ENCODE measurements at places on chromosomes 2 and 18. TPM values are rescaled to one million over a fixed set of nuclear protein-coding genes. Genes with fewer than 3 reads are reported as not detected.

The FKBP7 gene
- 29.4 TPM for total RNA-seq

The GTF2A1L gene
- 0.69 TPM for total RNA-seq

The POTEF gene
- total RNA-seq: not detected

The COL4A4 gene
- total RNA-seq: 0.43 TPM

The ARL5A gene
- total RNA-seq: 30.2 TPM

The NOSTRIN gene
- total RNA-seq: 0.44 TPM

The APCDD1 gene
- 5.5 TPM for total RNA-seq

DNA sequence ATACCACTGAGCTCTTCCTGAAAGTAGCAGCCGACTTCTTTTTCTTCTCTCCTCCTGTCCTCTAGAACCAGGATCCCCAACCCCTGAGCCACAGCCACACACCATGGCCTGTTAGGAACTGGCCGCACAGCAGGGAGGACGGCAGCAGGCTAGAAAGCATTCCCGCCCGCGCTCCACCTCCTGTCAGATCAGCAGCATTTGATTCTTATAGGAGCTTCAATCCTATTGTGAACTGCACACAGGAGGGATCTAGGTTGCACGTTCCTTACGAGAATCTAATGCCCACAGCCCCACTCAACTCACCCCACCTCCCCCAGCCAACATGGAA, 179.1 kb upstream of the SH3BP4 start:
- ATAC-seq: no peak

DNA sequence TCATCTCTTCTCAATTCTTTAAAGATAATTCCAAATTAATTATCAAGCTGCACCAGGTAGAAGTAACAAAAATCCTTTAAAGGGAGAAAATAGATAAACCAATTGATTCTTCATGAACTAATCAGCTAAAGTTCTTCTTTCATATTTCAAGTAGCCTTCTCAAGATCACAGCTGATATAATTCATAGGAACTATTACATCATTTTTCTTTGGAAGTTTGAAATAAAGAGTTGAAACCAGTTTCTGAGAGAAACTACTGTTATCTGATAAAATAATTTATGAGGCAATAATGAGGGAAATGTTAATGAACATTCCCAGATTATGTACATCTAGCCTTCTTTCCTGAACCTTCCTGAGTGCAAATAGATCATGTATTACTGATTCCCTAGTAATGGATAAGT, 484.9 kb downstream of the METTL4 start:
- no peak for ATAC-seq

GRCh38 chr2:215895330-215895729, 118.0 kb downstream of the MREG start:
- no peak for ATAC-seq

DNA sequence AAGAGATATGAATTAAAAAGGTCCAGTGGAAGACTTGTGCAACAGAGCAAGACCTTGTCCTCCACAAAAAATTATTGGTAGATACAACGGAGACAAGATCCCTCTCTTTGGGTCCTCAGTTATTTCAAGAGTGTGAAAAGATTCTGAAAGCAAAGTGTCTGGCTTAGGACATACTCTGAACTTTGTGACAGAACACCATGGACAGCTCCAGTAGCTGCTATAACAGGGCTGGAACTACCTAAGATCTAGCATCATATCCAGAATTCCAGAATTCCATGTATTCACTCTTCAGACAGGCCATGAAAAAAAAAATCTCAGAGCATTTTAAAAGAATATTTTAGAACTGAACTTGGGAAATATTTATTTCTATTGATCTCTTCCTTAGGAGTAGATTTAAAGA, 74.8 kb upstream of the ZBTB14 start:
- ATAC-seq: no peak

- peak; percentile 30 for ATAC-seq
These were observed 231.4 kb downstream of the HAUS1 start for GRCh38 chr18:46335534-46336101.

- no peak for ATAC-seq
These were observed 119.0 kb upstream of the CYRIA start for GRCh38 chr2:16784652-16785051.

GRCh38 chr18:457140-457519, 43.4 kb downstream of the COLEC12 start:
- ATAC-seq: peak; percentile 89

DNA sequence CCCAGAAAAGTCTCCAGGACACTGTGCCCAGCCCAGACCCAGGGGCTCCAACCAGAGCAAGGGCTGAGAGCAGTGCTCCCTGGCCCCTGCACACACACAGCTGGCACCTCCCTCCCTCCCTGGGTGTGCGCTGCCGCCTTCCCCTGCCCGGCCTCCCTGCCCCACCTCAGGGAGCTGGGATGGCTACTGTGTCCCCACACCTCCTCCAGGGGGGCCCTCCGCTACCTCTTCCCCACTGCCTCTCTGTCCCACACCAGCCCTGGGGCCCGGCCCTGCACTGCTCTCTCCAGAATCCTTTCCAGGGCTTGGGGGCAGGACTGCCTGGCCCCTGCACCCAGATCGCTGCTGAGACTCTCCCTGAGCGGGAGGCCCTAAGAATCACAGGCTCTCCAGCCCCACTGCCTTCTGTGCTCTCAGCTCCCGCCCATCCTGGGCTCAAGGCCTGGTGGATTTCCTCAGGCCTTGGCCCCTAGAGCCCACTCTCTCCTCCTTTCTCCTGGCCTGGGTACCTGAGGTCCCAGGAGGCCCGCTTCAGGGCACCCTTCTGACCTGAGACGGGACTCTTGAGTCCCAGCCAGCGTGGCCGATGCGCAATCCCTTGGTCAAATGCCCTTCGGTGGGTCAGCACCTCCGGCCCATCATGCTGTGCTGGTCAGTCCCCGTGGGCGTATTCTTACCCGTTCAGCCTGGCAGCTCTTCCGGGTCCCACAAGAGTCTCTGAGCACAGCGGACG, 276.8 kb upstream of the HDAC4 start:
- ATAC-seq: no peak

- ATAC-seq: no peak
These were observed 166.0 kb downstream of the EHBP1 start for GRCh38 chr2:62871506-62871905.

DNA sequence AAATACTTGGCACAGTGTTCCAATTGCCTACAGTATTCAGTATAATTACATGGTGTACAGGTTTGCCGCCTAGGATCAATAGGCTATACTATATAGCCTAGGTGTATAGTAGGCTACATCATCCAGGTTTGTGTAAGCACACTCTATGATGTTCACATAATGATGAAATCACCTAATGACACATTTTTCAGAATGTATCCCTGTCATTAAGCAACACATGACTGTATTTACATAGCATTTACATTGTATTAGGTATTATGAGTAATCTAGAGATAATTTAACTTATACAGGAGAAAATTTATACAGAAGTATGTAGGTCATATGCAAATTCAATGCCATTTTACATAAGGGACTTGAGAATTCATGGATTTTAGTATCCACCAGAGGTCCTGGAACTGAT, 35.4 kb downstream of the SCN7A start:
- ATAC-seq: peak; percentile 20

GRCh38 chr18:37778417-37779165, 213.0 kb upstream of the CELF4 start:
- peak; percentile 80 for ATAC-seq

DNA sequence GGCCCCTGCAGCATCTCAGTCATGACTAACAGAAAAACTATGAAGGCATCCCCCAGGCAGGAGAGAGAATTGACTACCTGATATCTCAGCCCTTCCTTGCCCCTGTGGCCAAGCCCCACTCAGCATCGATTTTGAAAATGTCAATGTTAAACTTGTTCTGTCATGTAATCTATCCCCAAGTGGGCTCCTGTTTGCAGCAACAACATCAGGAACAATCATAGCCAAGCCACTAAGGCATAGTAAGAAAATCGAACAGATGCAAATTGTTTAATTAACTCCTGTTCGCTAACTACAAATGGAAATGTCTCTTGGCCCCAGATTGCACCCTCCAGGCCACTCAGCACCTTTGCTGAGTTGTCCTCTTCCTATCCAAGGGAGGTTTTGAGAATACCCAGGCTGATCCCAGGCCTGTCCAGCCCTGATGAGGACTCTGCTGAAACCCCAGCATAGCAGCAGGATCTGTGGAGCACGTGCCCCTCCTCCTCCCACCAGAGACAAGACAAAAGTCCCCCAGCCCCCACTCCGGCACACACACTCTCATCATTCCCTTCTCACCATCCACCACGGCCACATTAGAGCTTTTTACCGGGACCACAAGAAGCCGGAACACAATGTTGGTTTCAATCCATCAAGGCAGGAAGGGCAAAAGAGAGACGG, 150.1 kb downstream of the TNS1 start:
- no peak for ATAC-seq

DNA sequence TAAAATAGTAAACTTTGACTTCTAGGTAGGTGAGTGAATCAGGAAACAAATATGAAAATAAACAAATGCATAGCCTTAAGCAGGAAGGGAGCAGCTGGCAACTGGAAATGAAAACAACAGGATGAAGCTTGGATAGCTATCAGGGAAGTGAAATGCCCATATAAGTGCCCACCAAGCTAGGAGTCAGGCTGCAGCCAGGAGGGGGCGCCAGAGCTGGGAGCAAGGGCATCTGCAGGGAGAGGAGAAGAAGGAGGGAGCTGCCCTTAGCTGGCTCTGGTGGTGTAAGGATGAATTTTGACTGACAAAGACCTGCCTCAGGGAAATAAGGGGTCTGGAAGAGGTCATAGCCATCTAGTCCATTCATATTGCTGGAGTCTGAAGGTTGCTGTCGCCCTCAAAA, 298.3 kb downstream of the TDRD15 start:
- no peak for ATAC-seq

GRCh38 chr2:145961846-145962245, 1441.9 kb upstream of the ZEB2 start:
- no peak for ATAC-seq

DNA sequence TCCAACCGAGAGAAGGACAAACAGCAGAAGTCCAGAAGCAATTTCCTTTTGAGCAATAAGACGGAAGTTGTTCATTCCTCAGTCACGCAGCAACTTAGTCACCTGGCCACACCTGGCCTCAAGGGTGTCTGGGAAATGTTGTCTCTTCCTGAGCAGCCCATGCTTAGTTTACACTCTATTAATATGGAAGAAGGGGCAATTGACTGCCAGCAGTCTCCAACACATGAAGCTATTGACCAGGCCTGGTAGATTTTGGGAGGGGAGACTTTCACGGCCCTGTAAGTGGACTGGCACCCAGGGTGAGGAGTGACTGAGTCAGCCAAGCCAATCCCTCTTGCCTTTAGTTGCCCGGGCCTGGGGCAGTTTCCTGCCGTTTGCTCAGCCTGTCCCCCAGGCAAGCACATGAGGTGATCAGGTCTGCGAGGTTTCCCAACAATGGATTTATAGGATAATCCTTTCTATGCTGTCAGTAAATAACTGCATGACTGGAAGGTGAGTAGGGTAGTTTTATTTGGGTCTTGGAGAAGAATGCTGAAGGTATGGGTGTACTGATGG, 43.8 kb upstream of the PPP4R1 start:
- no peak for ATAC-seq

DNA sequence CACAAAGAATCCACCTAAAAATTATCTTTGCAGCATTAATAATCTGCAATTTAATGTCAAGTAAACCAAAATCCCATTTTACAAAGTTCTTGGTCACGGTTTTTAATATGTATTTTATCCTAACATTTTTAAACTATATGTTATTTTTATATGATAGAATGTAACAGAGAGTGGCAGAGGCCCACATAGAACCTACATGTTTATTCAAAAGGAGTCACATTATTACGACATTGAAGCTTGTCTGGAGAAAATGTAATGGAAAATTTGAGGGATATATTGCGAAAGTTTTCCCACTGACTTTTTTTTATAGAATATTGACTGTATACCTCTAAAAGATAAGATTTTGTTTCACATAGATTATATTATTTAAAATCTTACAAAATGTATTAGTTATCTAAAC, 89.7 kb upstream of the COL3A1 start:
- no peak for ATAC-seq

GRCh38 chr2:1899396-1899730, 155.0 kb upstream of the PXDN start:
- ATAC-seq: no peak

DNA sequence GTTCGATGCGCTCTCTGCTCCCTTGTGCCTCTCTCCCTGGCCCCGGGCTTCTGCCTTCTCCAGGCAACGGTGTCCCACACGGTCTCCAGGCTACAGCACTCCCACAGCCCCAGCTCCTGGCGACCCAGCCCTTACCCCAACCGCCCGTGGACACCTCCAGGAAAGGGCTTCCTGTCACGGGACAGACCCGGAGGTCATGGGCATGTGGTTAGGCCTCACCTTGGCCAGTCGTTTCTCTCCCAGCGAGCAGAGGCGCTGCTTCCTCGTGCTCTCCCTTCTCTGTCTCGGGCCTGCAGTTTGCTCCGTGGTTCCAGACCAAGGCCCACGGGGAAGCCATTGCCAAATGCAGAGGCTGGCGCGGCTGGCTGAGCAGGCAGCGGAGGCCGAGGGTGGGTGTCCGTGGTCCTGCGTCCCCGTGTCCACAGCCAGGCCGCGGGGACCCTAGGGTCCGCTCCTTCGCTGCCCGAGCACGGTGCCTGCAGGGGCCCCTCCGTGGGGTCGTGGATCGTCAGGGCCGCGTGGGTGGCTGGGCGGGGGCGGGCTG, 61.0 kb upstream of the IL1RL1 start:
- ATAC-seq: no peak

- no peak for ATAC-seq
These were observed 146.3 kb upstream of the SKOR2 start for GRCh38 chr18:47397671-47398319.

DNA sequence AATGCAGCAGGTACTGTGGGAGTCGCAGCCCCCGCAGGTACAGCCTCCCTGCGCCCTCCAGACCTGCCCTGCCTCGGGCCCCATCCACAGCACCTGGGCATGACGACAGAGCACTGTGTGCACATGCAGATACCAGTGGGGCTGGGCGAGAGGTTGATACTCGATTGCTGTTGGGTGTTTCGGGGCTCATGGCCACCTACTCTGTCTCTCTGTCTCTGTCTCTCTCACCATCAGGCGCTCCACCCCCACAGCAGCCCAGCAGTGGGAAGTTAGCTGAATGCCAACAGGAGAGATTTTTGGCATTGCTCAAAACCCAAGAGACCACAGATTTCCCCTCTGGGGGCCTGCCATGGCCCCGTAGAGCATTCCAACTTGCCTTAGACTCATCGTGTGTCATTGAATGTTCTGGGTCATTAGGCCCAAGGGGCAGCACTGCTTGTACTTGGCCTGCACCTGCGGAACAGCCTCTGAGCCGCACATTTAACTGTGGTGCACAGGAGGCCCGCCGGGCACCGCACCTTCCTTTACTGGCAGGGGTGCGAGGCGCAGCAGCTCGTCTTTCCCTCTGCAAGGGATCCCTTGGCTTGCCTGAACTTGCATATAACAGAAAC, 18.8 kb downstream of the KCNIP3 start:
- ATAC-seq: no peak

DNA sequence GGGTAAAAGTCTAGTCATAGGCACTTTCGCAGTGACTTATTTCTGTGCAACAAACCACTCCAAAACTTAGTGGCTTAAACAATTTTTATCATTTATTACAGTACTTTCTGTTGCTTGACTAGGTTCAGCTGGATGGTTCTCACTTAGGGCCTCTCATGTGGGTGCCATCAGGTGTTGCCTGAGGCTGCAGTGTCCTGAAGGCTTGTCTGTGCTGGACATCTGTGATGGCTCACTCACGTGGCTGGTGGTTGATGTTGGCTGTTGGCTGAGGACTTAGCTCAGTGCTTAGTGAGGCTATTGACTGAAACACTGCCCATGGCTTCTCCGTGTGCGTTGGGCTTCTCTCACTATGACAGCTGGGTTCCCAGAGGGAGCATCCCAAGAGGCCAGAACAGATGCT, 81.4 kb upstream of the GCFC2 start:
- no peak for ATAC-seq

Measured in motor neuron (in vitro differentiated cells).